ENCODE measurements at places on chromosomes 2 and 18. TPM values are rescaled to one million over a fixed set of nuclear protein-coding genes. Genes with fewer than 3 reads are reported as not detected.

Gene CNNM3
- total RNA-seq: 14.7 TPM

Gene NMUR1
- not detected for total RNA-seq

Gene HOXD10
- not detected for total RNA-seq

Gene CDK15
- not detected for total RNA-seq

Gene REG3G
- total RNA-seq: not detected

Gene EFR3B
- 11.3 TPM for total RNA-seq

Gene BMPR2
- total RNA-seq: 88.9 TPM

Gene EVA1A
- total RNA-seq: 19.9 TPM
